ENCODE measurements at places on chromosomes 1 and 21. TPM values are rescaled to one million over a fixed set of nuclear protein-coding genes. Genes with fewer than 3 reads are reported as not detected.

The HIVEP3 gene
- 1.1 TPM for total RNA-seq

The ABCD3 gene
- total RNA-seq, result 30.5 TPM

The SPRR2G gene
- not detected for total RNA-seq

DNA sequence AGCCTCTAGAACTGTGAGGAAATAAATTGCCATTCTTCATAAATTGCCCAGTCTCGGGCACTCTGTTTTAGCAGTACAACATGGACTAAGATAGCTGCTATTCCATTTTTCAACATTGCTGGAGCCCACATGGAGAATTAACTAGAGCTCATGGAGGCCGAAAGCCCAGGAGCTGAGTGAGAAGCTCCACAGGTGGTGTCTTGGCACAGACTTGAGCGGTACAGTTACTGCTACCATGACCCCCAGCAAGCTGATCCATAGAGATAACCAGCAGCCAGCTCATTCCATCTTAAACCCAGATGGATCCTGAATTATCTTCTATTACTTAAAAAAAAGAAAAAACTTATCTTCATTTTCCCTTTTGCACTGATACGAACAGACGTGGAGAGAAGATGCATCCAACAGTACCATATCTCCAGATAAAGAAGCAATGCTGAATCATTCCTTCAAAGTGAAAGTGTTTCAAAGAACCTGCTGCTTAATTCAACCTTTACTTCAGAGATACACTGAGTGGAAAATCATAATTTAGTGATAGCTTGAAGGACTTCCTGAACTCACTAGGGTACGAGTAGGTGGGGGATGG, 115.1 kb downstream of the SETD4 start:
- DNase-seq, result no peak
